B cell (primary cell): ENCODE measurements at places on chromosomes 7 and 10.

GRCh38 chr10:21311426-21311825 lies 214.1 kb downstream of the SKIDA1 start:
- H3K27me3 ChIP-seq = no peaks in the 10 kb centered on the region
- H3K36me3 ChIP-seq = no peaks in the 10 kb centered on the region
- H3K4me1 ChIP-seq = no peaks in the 10 kb centered on the region
- no peak overlapping the region for H3K4me3 ChIP-seq

- H3K4me3 ChIP-seq = no peak overlapping the region
- H3K36me3 ChIP-seq = no peaks in the 10 kb centered on the region
- peaks cover 2% of the 10 kb centered on the region for H3K4me1 ChIP-seq
Observed at GRCh38 chr7:157132796-157133195, 5.9 kb upstream of the UBE3C start.

GRCh38 chr10:104630731-104631130 lies 10.4 kb upstream of the SORCS3 start:
- no peaks in the 10 kb centered on the region for H3K27me3 ChIP-seq
- H3K36me3 ChIP-seq = no peaks in the 10 kb centered on the region
- no peak overlapping the region for H3K27ac ChIP-seq
- DNase-seq = no peak
- no peak overlapping the region for H3K4me3 ChIP-seq
- H3K4me1 ChIP-seq = no peaks in the 10 kb centered on the region

DNA sequence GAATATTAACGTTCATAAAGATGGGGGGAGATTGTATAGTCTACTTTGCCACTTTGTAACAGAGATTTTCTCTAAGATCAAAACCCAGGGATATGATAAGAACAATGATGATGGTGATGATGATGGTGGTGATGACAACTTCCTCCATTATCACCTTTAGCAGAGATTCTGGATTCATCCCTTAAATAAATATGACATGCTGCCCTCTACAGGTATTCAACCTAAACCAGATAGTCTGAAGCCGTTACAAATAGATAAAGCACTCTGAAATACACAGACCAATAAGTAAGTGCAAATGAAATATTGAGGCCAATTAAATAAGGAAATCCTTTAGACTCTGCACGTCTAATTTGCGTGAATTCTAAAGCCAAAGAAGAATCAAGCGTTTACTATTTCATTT lies 211.5 kb downstream of the CREB5 start:
- H3K4me1 ChIP-seq = no peaks in the 10 kb centered on the region
- no peak overlapping the region for H3K27ac ChIP-seq
- H3K4me3 ChIP-seq = no peak overlapping the region
- H3K27me3 ChIP-seq = peaks cover 6% of the 10 kb centered on the region
- no peak for DNase-seq
- H3K36me3 ChIP-seq = no peaks in the 10 kb centered on the region

DNA sequence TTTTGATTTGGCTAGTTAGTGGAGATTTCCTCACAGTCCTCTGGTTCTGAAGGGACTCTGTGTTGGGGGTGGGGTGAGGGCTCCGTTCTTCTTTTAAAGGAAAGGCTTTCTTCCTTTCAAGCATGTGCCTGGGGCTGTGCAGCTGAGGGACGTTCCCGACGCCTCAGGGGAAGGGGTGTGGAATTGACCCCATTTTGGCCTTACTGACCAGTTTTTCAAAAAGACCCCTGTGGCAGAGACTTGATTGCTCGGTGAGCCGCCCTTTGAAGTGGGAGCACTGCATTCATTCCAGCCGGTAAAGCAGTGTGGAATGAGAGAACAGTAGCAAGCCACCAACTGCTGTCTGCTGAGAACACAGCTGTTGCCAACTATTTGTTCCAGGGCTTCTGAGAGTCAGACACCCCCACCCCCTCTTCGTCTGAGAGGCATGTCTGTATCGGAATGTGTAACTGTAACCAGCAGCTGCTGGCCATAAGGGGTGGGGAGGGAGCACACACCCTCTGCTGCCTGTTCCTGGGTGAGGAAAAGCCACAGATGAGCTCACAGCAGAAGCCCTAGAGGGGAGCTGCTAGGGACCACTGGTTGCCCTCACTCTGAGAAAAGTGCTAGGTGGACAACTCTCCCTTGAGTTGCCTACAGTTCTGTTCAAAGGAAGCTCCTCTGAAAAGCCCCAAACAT lies 33.2 kb downstream of the WBP1L start:
- no peak for DNase-seq
- no peaks in the 10 kb centered on the region for H3K27me3 ChIP-seq
- no peak overlapping the region for H3K27ac ChIP-seq

- no peak overlapping the region for H3K4me3 ChIP-seq
- no peaks in the 10 kb centered on the region for H3K4me1 ChIP-seq
- H3K36me3 ChIP-seq = no peaks in the 10 kb centered on the region
- DNase-seq = no peak
- no peaks in the 10 kb centered on the region for H3K27me3 ChIP-seq
Observed at GRCh38 chr7:84191261-84191660, 3.3 kb downstream of the SEMA3A start.

GRCh38 chr10:125531465-125531864 lies 151.5 kb downstream of the TEX36 start:
- H3K4me3 ChIP-seq = no peak overlapping the region
- no peaks in the 10 kb centered on the region for H3K36me3 ChIP-seq
- H3K27ac ChIP-seq = no peak overlapping the region
- no peaks in the 10 kb centered on the region for H3K4me1 ChIP-seq

DNA sequence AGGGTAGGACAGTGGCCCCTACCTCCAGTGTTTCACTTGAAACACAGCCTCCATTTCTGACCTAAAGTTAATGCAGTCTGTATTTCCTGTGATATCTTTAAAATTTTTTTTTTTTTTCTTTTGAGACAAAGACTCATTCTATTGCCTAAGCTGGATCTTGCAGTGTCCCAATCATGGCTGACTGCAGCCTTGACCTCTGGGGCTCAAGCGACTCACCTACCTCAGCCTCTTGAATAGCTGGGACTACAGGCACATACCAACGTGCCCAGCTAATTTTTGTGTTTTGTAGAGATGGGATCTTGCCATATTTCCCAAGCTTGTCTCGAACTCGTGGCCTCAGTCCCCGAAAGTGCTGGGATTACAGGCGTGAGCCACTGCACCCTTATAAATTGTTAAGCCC lies 16.7 kb upstream of the MGAM2 start:
- H3K27me3 ChIP-seq = no peaks in the 10 kb centered on the region
- H3K36me3 ChIP-seq = no peaks in the 10 kb centered on the region
- no peaks in the 10 kb centered on the region for H3K4me1 ChIP-seq
- H3K27ac ChIP-seq = no peak overlapping the region

GRCh38 chr7:47440320-47440719 lies 141.6 kb downstream of the TNS3 start:
- no peaks in the 10 kb centered on the region for H3K27me3 ChIP-seq
- H3K4me1 ChIP-seq = no peaks in the 10 kb centered on the region
- no peak overlapping the region for H3K4me3 ChIP-seq
- H3K27ac ChIP-seq = no peak overlapping the region
- no peak for DNase-seq

GRCh38 chr10:71547876-71548846 lies 151.4 kb downstream of the CDH23 start:
- no peak overlapping the region for H3K27ac ChIP-seq
- no peaks in the 10 kb centered on the region for H3K27me3 ChIP-seq
- H3K4me1 ChIP-seq = peaks cover 5% of the 10 kb centered on the region
- DNase-seq = no peak
- no peaks in the 10 kb centered on the region for H3K36me3 ChIP-seq

- H3K4me1 ChIP-seq = no peaks in the 10 kb centered on the region
- H3K36me3 ChIP-seq = no peaks in the 10 kb centered on the region
- H3K27me3 ChIP-seq = no peaks in the 10 kb centered on the region
Observed at GRCh38 chr10:44042075-44042770, 342.7 kb downstream of the CXCL12 start.

GRCh38 chr7:1555813-1556543 lies at the start of gene TMEM184A:
TMEM184A (minus strand) TSS chr7:1556205; CDS start chr7:1555484, 721 bp downstream.
- no peak within 1 kb of the TSS for H3K27ac ChIP-seq
- no peak within 1 kb of the TSS for H3K4me3 ChIP-seq
- H3K27me3 ChIP-seq = no peaks in the 10 kb centered on the region

DNA sequence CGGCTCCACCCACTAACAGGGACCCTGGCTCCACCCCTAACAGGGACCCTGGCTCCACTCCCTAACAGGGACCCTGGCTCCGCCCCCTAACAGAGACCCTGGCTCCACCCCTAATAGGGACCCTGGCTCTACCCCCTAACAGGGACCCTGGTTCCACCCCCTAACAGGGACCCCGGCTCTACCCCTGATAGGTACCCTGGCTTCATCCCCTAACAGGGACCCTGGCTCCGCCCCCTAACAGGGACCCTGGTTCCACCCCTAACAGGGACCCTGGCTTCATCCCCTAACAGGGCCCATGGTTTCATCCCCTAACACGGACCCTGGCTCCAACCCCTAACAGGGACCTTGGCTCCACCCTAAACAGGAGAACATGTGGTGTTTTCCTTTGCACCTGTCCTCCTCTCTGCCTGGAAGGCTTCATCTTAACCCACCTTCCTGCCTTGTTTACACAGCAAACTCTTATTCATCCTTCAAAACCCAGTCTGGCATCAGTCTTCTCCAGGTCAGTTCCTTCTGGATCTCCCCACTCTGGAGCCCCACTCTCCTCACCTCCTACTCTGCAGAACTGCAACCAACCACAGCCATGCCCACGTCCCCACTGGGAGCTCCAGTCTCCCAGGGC lies 58.0 kb downstream of the CHST15 start:
- DNase-seq = no peak
- no peaks in the 10 kb centered on the region for H3K36me3 ChIP-seq
- no peaks in the 10 kb centered on the region for H3K27me3 ChIP-seq
- peak overlapping the region; percentile 40 for H3K4me3 ChIP-seq

DNA sequence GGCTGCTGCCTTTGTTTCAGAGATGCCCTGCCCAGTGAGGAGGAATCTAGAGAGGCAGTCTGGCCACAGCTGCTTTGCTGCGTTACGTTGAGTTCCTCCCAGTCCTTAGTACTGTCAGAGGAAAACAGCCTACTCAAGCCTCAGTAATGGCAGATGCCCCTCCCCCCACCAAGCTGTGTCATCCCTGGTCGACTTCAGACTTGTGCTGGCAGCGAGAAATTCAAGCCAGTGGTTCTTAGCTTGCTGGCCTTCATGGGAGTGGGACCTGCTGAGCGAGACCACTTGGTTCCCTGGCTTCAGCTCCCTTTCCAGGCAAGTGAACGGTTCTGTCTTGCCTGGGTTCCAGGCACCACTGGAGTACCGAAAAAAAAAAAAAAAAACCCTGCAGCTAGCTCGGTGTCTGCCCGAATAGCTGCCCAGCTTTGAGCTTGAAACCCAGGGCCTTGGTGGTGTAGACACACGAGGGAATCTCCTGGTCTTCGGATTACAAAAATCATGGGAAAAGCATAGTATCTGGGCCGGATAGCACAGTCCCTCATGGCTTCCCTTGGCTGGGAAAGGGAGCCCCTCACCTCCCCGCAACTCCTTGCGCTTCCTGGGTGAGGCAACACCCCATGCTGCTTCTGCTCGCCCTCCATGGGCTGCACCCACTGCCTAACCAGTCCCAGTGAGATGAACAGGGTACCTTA lies 9.1 kb downstream of the SDHAF3 start:
- H3K4me3 ChIP-seq = no peak overlapping the region
- H3K4me1 ChIP-seq = no peaks in the 10 kb centered on the region
- H3K27ac ChIP-seq = no peak overlapping the region
- no peaks in the 10 kb centered on the region for H3K27me3 ChIP-seq

DNA sequence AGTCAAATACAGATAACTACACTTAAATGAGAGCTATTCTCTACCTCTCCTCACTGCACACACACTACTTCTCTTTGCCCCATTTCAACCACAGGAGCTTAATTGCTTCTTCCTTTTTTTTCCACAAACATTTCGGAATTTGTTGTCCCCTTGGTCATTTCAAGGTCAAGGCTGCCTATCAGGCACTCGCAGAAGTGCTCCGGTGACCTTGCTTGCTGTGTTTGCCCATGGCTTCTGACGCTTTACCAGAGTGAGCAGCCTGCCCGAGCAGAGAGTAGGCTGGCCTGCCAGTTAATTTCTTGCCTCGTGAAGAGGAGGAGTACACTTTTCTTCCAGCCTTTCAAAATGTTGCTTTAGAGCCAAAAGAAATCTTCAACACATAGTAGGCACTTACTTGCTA lies 297.1 kb upstream of the LRGUK start:
- DNase-seq = no peak
- no peak overlapping the region for H3K27ac ChIP-seq
- H3K4me1 ChIP-seq = no peaks in the 10 kb centered on the region
- H3K27me3 ChIP-seq = no peaks in the 10 kb centered on the region
- no peak overlapping the region for H3K4me3 ChIP-seq
- H3K36me3 ChIP-seq = no peaks in the 10 kb centered on the region

GRCh38 chr10:43203448-43204041 lies 63.3 kb downstream of the RASGEF1A start:
- H3K4me1 ChIP-seq = peaks cover 7% of the 10 kb centered on the region
- H3K27me3 ChIP-seq = no peaks in the 10 kb centered on the region
- peak; percentile 55 for DNase-seq
- H3K27ac ChIP-seq = no peak overlapping the region
- H3K4me3 ChIP-seq = no peak overlapping the region
- no peaks in the 10 kb centered on the region for H3K36me3 ChIP-seq

GRCh38 chr7:14242175-14242574 lies 252.7 kb upstream of the ETV1 start:
- H3K36me3 ChIP-seq = no peaks in the 10 kb centered on the region
- H3K4me1 ChIP-seq = no peaks in the 10 kb centered on the region
- H3K27me3 ChIP-seq = no peaks in the 10 kb centered on the region
- no peak overlapping the region for H3K4me3 ChIP-seq
- DNase-seq = no peak

DNA sequence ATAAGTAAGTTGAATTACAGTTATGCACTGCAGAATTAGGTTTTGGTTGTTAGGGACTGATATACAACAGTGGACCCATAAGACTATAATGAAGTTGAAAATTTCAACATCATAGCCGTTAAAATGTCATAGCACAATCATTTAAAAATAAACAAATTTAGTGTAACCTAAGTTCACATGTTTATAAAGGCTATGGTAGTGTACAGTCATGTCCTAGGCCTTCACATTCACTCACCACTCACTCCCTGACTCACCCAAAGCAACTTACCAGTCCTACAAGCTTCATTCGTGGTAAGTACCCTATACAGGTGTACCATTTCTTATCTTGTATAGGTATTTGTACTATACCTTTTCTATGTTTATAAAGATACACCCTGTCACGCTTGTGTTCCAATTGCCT lies 113.7 kb downstream of the RAB11FIP2 start:
- no peak overlapping the region for H3K27ac ChIP-seq
- no peaks in the 10 kb centered on the region for H3K4me1 ChIP-seq
- DNase-seq = no peak
- H3K4me3 ChIP-seq = no peak overlapping the region
- H3K36me3 ChIP-seq = no peaks in the 10 kb centered on the region

DNA sequence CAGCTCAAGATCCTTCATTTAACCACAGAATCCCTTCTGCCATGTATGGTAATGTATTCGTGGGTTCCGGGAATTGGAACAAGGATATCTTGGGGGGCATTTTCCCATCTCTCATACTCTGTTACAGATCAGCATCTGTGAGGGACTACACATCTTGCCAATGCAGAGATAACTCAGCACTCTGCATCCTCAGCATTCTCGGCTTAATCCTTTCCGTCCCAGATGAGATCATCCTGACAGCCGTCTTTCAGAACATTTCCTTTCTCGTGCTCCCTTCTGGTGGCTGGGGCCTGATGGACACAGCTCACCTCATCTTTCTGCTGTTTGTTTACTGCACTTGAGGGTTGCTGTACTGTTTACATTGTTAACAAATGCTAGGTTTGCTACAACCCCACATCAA lies 25.3 kb downstream of the FKBP6 start:
- peaks cover 4% of the 10 kb centered on the region for H3K4me1 ChIP-seq
- no peaks in the 10 kb centered on the region for H3K36me3 ChIP-seq
- H3K27me3 ChIP-seq = no peaks in the 10 kb centered on the region
- no peak for DNase-seq
- H3K27ac ChIP-seq = no peak overlapping the region
- H3K4me3 ChIP-seq = no peak overlapping the region

- H3K27ac ChIP-seq = no peak overlapping the region
- no peak overlapping the region for H3K4me3 ChIP-seq
- H3K4me1 ChIP-seq = no peaks in the 10 kb centered on the region
Observed at GRCh38 chr7:1890289-1891235, 220.5 kb downstream of the ELFN1 start.
